HepG2 (cell line): ENCODE measurements at places on chromosomes 1 and 21.

- no peak for DNase-seq
These were observed 244.4 kb downstream of the MATN1 start for GRCh38 chr1:30478799-30479563.

DNA sequence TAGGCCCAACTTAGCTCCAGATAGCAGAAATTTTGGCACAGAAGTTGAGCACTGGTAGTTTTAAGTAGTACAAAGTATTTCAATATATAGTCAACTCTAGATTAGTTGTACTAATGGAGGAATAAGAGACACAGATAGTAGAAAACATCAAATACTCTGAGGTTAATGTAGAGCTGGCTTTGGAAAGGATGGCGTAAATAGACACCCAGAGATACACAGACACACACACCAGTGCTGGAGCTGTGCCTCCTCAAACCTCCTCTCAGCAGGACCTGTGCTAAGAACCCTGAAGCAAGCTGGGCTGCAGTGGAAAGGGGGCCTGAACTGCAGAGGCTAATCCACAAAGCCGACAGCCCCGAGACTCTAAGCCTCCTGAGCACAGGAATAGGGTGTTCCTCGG lies 67.0 kb upstream of the EDEM3 start:
- DNase-seq = no peak

- DNase-seq = no peak
These were observed 258.6 kb downstream of the GRIK3 start for GRCh38 chr1:36775716-36776115.

DNA sequence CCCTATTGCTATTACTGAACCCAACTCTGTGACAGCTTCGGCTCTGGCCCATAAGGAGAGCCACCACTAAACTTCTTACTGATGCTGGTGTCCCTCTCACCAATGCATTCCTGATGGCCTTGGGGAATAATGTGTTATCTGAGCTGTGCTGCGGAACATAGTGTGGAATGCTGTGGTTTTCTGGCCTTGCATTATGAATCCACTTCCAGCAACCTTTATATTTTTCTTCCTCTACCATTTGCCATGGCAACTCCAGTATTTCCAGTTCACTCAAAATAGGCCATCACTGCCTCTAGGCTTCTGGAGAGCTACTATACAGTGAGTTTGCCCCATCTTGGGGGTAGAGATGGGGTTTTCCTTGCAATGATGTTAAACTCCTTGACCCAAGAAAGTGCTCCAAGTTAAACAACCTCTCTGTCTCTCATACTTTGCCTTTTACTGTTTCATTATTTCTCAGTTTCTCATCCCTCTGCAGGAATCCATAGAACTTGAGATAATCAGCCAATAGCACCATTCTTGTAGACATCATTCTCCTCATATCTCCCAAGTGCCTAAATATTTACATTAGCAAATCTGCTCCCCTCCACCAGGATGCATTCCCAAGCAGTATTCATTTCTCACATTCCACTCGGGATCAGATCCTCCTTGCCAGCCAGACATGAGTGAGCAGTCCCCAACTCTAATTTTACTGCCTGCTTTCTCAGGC lies 11.1 kb upstream of the RAVER2 start:
- no peak for DNase-seq

DNA sequence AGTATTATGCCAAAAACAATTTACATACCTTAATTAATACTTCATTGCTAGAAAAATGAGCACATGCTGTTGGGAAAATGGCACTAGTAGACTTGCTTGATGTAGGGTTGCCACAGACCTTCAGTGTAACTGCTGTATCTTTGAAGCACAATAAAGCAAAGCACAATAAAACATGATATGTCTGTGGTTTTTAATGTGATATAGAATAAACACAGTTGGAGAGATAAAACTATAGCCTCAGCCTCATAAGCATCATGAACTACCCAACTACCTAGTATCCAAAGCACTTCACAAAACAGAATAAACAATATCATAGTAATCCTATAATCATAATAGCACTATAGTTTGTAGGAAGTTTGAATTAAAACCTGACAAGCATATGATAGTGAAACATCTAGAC lies 143.5 kb downstream of the SYT14 start:
- DNase-seq = no peak

DNA sequence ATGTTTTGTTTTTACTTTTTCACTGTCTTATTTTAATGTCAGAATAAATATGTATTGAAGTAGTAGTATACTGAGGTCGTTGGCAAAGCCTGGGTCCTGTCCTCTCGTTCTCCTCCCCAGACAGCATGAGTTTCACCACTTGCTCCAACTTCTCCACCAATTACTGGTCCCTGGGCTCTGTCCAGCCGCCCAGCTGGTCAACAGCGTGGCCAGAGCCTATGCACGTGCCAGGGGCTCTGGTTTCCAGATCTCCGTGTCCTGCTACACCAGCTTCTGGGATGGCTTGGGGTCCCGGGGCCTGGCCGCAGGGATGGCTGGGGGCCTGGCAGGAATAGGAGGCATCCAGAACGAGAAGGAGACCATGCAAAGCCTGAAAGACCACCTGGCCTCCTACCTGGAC lies 19.3 kb downstream of the PTPN14 start:
- DNase-seq = no peak

DNA sequence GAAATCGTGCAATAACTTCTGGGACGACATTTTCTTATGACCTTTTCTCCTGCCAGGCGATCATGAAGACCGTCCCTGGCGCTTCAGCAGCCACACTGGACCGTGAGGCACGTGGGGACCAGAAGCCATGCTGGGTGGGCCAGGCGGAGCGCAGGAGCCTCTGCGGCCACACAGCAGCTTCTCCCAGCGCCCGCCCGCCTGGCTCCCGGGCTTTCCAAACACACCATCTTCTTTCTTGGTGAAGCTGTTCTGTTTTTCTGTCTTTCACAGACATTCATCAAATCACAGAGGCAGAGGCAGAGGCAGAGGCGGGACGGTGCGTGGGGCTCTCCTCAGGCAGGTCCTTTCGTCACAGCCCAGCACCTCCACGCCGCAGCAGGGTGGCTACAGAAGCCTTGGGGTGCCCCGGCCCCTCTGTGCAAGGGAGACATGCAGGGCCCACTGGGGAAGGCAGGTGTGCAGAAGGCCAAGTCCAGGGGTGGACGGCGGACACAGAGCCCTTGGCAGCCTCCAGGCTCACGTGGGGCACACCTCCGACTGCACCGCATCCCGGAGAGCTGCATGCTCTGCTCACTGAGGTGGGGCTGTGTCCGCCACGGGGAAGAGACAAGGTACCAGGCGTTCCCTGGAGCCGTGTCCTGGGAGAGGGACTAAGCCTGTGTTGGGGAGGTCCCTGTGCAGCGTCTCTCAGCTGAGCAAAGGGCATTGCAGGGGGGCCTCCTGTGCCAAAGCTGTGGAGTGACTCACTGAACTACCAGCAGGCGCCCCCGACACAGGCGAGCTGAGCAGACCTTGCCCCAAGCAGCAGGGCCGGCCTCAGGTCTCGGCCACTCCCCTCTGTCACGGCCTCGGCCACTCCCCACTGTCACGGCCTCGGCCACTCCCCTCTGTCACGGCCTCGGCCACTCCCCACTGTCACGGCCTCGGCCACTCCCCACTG lies 2.6 kb upstream of the TMEM240 start:
- no peak for DNase-seq

- DNase-seq = no peak
These were observed 148.4 kb downstream of the TLR5 start for GRCh38 chr1:222994511-222995235.

- no peak for DNase-seq
These were observed 177.1 kb downstream of the GPATCH2 start for GRCh38 chr1:217453816-217454215.

DNA sequence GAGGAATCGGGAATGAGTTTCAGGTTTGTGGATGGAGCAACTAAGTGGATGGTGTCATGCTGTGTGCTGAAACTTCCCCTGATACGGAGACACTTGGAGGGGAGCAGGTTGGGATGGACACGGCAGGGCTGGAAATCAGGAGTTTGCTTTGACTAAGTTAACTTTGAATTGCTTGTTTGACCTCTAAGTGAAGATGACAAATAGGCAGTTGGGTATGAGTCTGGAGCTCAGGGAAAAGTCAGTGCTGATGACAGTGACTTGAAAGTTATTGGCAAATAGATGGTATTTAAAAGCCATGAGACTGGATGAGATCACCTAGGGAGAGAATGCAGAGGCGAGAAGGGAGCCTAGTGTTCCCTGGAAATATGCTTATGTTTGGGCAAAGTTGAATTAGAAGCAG lies 12.8 kb upstream of the ZSCAN20 start:
- no peak for DNase-seq
